NCI-H446 treated with DMSO at 0.1 percent for 48 hours (cell line): ENCODE measurements at places on chromosomes 12 and 14.

DNA sequence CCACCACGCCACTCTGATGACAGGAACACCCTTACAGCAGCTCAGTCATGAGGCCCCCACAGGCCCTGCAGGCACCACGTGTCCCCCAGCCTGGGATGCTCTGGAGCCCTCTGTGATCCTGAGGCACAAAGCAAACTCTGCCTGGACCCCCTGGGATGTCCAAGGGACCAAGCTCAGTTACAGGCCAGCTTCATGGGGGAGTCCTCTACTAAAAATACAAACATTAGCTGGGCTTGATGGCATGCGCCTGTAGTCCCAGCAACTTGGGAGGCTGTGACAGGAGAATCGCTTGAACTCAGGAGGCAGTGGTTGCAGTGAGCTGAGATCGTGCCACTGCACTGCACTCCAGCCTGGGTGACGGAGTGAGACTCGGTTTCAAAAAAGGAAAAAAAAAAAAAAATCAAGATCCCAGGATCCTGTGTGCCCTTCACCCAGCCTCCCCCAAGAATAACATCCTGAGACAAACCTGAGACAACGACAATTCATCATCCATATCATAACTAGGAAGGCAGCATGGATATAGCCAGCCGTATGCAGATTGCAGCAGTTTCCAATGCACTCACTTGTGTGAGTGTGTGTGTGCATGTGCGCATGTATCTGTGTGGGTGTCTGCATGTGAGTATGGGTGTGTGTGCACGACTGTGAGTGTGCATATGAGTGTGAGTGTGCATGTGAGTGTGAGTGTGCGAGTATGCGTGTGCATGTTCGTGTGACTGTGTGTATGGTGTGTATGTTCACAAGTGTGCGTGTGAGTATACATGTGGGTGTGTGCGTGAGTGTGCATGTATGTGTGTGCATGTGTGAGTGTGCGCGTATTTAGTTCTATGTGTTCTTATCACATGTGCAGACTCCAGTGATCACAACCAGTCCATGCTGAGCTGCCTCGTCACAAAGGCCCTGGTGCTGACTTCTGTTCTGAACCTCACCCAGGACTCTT, 52.1 kb downstream of the NCOR2 start:
- no peak for DNase-seq

- DNase-seq: no peak
These were observed at the start of gene ZBTB39 for GRCh38 chr12:57005980-57006808. Gene ZBTB39, minus strand, starts transcription at chr12:57006546. Its CDS starts 1,629 bp downstream, at chr12:57004917.

DNA sequence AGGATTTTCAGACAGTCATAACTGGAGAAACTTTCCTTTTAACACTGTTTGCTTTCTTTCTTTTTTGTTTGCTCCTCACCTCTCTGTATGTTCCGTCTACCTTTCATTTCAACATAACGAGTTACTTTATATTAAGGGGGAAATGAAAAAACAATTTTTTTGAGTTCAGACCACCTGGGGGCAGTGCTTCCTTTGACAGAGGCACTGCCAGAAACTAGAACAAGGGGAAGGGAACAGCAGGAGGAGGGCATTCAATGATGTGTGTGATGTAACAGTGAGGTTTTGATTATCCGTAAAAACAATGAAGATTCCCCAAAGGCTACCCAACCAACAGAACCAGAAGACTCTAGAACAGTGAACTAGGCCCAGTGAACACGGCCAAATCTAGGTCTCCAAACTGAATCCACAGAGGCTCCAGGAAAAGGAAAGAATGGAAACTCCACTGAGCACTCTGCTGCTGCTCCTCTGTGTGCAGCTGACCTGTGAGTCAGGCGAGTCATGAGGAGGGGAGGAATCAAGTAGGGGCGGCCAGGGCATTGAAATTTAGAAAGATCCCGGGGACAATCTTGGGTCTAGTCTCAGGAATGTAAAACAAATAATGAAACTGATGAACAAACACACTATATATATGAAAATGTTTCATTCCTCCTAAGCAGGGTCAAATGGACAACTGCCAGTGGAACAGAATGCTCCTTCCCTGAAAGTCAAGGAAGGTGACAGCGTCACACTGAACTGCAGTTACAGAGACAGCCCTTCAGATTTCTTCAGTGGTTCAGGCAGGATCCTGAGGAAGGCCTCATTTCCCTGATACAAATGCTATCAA, 323.5 kb downstream of the DAD1 start:
- DNase-seq: no peak

DNA sequence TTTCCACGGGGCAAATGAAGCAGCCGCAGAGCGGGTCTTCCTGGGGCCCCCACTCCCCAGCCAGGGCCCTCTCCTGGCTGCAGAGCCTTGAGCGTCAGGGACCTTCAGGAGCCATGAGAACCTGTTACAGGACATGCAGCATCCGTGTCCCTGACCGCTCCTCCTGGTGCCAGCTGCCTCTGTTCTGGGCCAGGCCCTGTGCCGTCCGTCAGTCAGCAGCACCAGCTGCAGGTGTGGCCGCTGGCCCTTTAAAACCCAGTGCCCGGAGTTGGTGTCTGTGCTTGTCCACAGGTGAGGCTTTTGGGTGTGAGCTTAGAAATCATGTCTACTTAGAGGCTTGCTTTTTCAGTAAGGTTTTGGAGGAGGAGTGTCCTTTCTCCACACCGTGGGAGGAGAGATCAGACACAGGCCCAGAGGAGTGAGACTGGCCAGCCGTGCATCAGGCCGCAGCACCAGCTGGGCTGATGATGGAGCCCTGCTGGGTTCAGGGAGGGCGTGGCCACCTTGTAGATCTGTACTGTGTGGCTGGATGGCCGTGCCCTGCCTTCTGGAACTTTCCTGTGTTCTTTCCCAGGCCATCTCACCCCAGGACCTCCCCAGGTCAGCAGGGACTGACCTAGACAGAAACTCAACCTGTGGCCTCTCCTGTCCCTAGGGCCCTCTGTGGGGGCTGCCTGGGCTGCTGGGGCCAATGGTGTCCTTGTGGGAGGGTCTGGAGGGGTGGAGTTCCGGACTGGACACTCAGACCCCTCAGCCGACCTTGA, 27.1 kb downstream of the AACS start:
- no peak for DNase-seq

DNA sequence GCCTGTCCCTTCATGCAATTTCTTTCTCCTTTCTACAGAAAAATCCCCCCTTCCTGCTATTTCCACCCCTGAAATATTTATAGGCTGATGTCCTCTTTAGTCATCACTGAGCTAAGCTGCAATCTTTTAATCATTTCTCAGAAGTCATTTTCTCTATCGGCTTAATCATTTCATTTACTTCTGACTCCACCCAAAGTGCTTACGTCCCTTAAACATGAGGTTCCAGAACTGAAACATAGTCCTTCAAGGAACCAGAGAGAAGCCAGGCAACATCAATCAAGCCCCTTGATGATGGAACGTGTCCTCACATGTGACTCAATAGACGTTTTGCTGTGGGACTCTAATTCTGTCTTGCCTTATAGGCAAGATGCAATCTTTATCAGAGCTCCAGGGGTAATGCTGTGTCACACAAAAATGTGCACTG, 148.7 kb upstream of the KRR1 start:
- DNase-seq: no peak

- no peak for DNase-seq
These were observed 151.5 kb downstream of the TTC8 start for GRCh38 chr14:88975926-88976325.

- no peak for DNase-seq
These were observed 24.5 kb downstream of the ASB2 start for GRCh38 chr14:93951635-93952540.

DNA sequence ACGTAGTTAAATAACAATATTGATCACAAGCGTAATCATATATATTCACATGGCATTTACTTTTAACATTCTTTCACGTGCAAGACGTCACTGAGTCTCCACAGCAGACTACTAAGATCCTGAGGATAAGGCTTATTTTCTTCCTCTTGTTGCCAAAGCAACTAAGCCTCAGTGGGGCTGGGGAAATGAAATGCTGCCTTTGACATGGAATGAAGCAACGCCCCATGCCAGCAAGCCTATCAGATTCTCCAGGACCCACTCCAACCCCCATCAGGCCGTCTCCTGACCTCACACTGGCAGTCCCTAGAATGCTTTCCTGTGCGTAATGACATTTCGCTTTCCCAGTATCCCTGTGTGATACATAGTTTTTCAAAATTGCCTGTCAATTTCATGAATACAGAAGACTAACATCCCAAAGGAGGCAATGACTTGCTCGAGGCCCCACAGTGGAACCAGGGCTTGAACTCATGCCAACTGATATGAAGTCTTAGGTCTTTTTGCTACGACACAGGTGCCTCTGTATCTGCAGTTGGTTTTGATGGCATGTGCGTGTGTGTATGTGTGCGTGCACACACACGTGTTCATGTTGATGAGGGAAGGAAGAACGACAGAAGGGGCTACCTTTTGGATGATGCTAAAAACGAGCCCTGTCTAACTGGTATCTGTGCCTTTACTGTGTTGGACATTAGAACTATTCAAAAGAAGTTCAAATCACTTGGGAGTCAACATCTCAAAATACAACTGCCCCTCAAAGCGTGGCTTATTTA, 239.1 kb downstream of the VRK1 start:
- DNase-seq: no peak

GRCh38 chr14:94582851-94583250, 1.6 kb downstream of the SERPINA5 start:
- DNase-seq: no peak

DNA sequence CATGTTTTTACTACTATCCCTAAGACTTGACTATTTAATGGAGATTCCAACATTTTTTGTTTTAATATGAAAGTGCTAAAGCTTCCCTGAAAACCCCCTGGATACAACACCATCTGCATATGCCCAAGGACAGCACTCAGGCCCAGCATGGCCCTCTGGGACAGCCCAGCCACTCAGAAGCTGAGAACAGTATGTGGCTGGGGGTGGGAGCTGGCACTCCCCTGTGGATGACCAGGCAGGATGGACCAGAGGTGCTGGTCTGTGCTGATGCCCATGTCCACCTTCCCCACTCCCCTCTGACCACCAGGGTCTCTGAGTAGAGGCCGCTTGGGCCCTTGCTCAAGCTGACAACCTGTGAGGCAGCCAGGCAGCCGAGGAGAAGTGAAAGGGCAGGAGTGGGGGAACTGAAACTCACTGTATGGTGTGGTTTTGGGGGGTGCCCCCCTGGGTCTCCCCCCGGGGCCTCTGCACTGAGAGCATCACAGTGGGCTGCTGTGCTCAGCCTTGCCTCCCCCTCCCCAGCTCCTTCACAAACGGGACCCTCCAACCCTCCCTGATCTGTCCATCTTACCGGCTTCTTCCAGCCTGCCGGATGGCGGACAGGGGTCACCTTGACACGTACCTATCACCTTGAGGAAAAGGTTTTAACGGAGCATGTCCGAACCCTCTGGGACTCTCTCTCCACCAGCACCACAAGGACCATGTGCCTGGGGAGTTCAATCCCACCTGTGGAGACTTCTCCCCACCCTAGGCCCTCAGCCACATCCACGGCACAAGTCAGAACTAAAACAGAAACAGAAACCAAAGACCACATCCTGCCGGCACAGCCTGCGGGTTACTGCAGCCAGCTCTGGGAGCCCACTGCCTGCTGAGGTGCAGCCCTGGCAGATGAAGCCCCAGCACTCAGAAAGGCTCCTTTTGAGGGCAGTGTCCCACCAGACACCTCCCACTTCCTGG, at the start of gene TMEM229B:
TMEM229B (minus strand) TSS at position 785 of the 957 bp plus-strand sequence. CDS start 14,798 bp downstream, outside the sequence.
- DNase-seq: no peak

GRCh38 chr12:116434155-116435011, 124.8 kb upstream of the MAP1LC3B2 start:
- no peak for DNase-seq

DNA sequence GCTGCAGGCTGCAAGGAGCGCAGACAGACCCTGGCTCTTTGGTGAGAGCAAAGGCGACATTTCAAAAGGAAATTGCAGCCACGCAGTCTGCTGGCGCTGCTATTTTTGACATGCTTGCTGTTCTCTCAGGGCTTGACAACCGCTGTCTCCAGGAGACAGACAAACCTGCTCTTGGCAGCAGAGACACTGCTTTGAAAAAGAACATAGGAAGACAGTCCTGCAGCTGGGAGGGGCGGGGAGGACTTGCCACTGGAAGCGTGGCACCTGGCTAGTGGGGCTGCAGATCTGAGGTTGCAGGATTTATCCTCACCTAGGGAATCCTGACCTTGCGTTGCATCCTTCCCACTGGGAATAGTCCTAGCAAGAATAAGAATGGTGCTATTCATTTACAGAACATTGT, 91.8 kb upstream of the KCNA1 start:
- no peak for DNase-seq

- DNase-seq: no peak
These were observed 41.0 kb downstream of the TFCP2 start for GRCh38 chr12:51131745-51132521.

DNA sequence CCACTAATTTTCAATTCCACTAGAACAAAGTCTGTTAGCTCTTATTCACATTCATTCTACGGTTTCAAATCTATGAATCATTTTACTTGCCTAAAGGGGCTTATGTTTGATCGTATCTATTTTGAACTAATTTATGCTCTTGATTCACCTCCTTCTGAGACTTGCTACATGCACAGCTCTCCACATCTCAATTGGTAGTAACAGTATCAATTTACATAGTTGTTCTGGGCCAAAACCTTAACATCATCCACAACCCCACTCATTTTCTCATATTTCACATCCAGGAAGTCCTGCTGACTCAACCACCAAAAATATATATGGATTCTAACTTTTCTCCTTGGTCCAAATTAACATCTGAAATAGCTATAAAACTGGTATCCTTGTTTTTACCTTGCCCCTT, 208.6 kb downstream of the RASSF9 start:
- no peak for DNase-seq

GRCh38 chr12:64004641-64005040, 160.1 kb downstream of the SRGAP1 start:
- DNase-seq: no peak

DNA sequence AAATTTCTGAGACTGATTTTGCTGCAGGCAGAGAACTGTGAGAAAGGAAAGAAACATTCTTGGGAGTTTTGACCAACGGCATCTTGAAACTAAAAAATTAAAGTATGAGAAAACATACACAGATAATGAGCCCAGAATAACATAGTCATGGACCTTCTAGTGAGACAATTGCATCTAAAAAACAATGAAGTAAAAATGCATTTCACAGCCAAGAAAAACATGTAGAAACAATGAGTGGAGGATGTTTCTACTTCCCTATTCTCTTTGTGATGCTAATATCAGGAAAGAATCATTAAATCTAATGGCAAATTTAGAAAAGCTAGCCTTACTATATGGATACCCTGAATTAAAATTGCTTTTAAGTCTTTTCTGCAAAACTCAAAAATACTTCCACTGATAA, 12.2 kb upstream of the PLEKHG7 start:
- no peak for DNase-seq
